ENCODE measurements at places on chromosomes 3 and 15.

GRCh38 chr3:58421004-58421403 is 12.6 kb downstream of the PDHB start:
- no peak for DNase-seq

DNA sequence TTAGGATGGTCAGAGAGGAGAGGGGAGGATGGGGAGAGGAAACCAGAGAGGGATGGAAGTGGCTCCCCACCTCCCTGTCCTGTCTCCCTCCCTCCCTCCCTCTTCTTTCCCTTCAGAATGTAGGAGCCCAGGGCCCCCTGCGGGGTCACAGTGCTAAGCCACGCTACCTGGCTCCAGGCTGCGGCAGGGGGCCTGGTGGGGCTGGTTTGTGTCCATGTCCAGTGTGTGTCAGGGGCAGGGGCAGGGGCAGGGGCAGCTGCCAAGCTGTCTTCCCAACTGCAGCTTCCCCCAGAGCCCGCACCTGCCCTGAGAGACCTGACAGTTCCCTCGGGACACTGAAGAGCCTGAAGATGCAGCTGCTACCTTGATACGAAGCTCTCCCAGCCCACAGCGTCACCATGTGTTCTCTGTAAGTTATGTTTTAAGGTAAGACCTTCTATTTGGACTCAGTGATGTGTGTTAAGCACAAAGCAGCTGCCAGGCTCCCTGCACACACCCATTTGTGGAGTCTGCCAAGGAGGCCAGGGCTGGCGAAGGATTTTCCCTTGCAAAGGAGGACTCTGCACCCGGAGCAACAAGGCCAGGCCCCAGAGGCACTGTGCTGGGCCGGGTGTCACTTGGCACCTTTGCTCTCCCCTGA is 121.8 kb upstream of the SMAD3 start:
- no peak for DNase-seq

DNA sequence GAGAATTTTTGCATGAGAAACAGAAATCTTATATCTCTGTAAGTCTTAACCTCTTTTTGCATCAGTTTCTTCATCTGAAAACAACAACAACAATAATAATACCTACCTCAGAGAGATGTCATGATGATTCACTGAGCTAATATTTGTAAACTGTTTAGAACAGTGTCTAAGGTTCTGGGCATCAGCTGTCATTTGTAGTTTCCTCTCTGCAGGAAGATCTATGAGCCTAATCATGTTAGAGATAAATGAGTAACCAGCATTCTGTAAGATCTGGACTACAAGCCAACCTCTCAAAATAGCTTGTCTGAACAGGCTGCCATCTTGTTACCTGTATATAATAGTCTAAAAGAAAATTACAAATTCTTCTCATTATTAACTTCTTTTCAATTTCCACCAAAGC is 383.0 kb upstream of the RORA start:
- DNase-seq, result no peak

DNA sequence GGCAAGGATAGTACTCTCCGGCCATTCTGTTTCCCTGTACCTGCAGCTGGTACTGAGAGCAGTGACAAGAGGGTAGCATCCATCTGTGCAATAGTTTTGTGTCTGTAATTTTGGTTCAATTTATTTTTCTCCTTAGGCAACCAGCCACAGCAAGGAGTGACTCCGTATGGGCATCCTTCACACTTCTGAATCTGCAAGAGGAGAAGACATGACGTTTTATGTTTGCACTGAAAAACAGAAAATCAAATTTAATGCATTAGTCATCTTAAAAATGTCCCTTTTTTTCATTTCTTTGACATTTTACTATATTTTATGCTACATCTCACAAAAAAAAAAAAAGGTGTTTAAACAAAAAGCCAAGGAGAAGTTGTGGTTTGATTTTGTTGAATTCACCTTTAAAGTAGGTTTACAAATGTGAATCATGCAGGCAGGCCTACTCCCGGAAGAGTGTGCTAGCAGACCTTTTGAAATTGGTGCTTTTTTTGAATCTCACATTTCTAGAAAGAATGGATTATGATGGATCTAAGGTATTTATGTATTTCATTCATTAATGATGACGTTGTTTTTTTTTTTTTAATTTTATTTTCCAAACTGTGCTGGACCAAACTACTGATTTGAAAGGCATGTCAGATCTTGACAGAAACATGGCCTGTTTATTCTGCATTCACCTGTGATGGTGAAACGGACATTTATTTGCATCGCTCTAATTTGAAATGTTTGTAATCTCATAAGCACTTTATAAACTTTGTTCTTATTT is 28.1 kb downstream of the IGSF10 start:
- DNase-seq, result no peak

DNA sequence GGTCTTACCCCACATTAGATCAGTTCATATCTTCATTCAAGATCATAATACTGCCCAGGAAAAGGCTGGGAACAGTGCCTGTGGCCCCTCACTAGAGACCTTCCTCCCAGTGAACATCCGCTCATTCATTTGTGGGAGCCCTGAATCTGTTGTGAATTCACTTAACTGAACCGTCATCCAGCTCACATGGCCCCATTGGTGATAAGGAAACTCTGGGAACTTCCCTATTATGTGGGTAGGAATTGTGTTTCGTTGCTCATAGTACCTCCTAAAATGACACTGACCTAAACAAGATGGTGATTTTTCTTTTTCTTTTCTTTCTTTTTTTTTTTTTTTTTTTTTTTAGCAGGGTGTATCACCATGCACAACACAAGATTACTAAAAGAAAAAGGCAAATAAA is 6.8 kb upstream of the MESP2 start:
- no peak for DNase-seq

- no peak for DNase-seq
These were observed 23.8 kb downstream of the AP3S2 start for GRCh38 chr15:89870006-89870405.

GRCh38 chr15:90382320-90382719 is 5.7 kb upstream of the IQGAP1 start:
- DNase-seq, result no peak

GRCh38 chr3:31589228-31589627 is 56.5 kb downstream of the STT3B start:
- no peak for DNase-seq

Data from stimulated activated CD8-positive, alpha-beta memory T cell treated with anti-CD3 and anti-CD28 coated beads, Interleukin-15, amount 100 ng/mL, for 24 hours (primary cell).